Stimulated activated CD8-positive, alpha-beta memory T cell treated with anti-CD3 and anti-CD28 coated beads, Interleukin-2, amount 100 ng/mL, for 48 hours (primary cell): ENCODE measurements at places on chromosomes 6 and 20.

DNA sequence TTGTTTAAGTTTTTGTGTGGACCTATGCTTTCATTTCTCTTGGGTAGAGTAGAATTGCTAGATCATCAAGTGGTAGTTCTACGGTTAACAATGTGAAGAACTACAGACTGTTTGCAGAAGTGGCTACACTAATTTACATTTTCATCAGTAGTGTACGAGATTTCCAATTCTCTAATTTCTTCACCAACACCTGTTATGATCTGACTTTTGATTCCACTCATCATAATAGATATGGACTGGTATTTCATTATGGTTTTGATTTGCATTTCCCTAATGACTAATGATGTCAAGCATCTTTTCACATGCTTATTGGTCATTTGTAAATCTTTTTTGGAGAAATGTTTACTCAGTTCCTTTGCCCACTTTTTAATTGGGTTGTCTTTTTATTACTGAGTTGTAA is 244.4 kb downstream of the GMDS start:
- DNase-seq, result no peak

GRCh38 chr6:40407239-40407638 is 179.9 kb downstream of the LRFN2 start:
- no peak for DNase-seq

DNA sequence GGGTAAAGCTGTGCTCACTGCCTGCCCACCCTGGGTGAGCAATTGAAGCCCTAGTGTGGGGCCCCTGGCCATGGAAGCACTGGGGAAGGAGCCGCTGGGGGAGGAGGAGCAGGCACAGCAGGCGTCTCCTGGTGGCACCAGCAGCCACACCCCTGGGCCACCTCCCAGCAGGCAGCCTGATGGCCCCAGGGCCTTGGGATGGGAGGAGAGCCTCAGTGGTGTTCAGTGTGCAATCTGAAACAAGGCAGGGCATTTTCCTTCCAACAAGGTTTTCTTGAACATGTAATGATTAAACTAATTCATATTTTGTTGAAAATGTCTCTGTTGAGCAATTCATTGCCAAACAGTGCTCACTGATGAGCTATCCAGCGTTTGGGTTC is 151.0 kb downstream of the ZDHHC14 start:
- no peak for DNase-seq

DNA sequence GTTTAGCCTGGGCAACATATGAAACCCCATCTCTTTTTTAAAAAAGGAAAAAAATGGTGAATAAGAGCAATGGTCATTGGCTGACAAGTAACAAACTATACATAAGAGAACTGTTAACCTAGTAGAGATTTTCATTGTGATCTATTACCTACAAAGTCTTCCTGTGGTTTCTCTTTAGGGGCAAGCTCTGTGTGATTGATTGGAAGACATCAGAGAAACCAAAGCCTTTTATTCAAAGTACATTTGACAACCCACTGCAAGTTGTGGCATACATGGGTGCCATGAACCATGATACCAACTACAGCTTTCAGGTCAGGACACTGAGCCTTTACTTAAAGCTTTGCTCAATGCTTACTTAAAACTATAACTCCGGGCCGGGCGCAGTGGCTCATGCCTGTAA is 19.2 kb downstream of the MGME1 start:
- DNase-seq, result no peak

DNA sequence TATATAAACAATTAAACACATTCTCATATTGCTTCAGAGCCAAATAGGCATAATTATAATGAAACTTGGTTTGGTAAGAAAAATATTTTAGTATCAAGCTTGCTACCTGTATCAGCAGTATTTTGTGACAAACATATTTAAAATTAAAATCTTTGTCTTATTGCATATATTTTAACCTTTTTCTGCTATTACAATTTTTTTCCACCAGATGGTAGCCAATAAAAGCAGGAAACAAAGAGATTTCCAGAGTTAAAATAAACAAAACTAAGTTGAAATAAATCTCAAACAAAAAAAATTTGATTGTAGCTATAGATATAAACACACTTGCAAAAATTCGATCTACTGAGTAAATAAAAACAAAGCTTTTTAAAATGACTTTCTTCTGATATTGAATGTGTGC is 491.3 kb upstream of the GJE1 start:
- no peak for DNase-seq

- no peak for DNase-seq
Measured at GRCh38 chr6:126064748-126065401, 78.5 kb downstream of the TRMT11 start.

DNA sequence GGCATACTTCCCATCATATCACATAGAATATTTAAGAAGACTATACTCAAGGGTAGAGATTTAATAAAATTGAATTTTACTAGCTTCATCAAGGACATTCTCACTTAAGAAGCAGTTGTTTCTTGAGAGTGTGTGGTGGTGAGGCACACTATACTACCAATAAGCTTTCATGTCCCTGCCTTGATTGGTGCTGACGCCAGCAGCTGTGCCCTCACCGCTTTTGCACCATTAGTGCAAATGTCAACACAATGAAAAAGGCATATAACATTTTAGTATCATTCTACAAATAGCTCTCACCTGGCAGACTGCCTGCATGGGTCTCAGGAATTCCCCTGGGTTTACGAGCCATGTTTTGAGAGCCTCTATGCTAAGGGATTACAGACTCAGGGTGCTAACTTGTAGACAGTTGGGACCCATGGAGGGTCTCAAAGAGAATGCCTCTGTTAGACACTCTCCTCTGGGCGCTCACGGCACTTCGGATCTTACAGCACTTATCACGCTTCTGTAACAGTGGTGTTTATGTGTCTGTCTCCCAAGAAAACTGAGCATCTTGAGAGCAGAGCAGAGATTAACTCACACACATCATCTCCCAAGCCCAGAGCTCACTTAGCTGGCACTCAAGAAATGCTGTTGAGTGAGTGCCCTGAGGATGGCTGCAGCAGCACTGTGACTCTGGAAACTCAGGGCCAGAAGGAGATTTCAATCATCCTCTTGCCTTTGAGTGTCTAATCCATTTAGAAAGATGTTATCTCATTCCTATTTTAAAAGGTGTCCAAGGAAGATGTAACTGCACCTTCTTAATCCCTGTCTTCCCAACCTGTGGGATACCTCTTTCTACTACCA is 143.3 kb upstream of the GPR6 start:
- DNase-seq, result no peak

DNA sequence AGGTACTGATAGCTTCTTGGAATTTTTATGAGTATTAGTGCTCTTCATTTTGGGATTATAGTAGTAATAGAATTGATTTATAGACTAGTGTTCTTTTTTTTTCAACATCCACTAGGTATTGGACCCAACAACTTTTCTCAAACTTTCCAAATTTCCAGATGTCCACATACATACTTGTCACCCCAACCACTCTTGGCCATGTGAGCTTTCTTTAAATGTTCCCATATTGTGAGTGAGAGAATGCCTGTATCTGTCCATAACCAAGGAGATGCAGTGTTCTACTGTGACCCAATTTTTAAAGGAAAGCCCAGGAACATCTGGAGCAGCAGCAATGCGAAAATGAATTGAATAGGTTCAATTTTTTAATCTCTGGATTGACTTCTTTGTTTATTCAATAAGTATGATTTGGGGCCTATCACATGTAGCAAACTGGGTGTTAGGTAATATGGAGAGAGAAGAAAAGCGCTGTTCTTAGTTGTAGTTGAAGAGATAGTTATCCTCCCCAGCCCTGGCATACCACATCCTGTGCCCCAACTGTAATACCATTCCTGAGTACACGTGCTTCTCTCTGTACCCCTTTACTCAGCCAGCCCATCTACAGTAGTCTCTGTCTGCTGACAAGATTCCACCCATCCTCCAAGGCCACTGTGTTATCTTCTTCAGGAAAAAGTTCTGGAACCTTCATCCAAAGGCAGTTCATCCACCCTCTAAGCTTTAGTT is 116.8 kb upstream of the SUPT3H start:
- DNase-seq, result no peak

DNA sequence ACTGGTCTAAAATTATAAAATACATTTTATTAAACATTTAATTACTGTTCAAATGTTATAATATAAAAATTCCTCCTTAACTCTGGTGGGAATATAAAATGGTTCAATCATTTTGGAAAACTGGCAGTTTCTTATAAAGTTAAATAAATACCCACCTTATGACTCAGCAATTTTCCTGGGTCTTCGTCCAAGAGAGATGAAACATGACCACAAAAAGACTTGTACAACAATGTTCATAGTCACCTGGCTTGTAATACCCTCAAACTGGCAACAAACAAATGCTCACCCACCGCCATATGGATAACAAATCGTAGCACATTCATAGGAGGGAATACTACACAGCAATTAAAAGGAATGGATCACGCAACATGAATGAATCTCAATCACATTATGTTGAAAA is 66.0 kb upstream of the RIN2 start:
- no peak for DNase-seq

DNA sequence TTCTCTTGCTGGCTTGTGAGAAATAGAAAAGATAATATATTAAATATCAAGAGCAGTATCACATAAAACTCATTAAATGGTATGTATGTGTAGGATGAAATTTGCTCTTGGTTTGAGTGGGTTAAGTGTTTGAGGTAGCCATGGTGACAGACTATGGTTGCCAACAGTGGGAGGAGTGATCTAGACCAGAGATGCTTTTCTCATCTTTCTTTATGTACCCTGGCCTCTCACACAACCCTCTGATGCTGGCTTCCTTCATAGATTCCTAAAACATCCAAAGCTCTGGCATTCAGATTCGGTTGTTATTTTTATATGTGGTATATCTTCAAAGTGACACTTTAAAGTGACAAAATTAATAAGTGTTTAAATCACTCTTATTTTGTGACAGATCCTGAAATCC is 9.0 kb upstream of the MLIP start:
- no peak for DNase-seq

DNA sequence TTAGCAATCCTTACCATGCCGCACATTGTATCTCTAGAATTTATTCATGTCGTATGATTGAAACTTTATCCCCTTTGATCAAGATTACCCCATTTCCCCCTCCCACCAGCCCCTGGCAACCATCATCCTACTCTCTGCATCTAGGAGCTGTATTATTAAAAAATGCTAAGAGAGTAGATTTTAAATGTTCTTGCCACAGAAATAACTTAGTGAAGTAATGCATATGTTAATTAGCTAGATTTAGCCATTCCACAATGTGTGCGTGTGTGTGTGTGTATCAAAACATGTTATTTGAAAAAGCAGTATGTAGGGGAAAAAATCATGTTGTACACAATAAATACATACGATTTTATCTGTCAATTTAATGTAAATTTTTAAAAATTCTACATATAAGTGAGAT is 11.9 kb upstream of the SPINT3 start:
- DNase-seq, result no peak

GRCh38 chr6:160534050-160534696 is 129.9 kb downstream of the LPA start:
- peak; percentile 34 for DNase-seq

DNA sequence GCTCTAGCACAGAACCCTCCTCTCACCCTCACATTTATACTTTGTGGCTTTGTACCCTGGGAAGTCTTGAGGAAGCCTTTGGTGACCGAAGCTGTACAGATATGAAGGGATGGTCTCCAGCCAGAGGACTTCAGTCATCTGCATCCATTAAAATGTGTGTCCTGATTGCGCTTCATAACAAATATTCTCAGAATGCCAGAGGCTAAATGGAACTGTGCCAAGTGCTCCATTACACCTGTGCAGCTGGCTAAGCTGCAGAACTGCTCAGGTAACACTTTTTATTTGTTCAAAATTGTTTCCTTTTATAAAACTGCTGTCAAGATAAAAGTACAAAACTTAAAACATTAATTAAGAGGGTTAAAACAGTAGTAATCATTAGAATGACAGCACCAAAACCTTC is 22.3 kb downstream of the TPBG start:
- DNase-seq, result no peak

DNA sequence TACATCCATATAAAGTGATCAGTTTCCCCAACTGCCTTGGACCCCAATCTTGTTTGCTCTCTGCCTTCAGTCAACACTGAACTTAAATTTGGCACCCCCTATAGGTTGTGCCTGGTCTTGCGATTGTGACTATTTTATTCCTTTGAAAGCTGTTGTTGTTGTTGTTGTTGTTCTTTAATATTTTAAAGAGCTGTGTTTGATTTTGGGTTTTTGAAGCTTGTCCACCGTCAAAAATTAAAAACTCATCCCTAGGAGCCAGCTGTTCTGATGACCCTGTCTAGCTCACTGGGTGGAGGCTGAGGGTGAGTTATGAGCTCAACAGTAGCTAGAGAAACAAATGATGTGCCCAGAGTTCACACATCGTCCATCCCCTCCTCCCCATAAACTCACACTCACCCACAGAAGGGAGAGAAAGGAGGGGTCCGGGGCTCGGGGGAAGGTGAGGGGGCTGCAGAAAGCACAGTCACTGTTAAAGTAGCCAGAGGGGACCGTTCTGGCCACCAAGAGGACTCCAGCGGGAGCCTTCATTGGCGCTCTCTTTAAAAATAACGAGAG is 4.0 kb downstream of the SIM1 start:
- no peak for DNase-seq

- no peak for DNase-seq
Measured at GRCh38 chr6:111549746-111550145, 55.9 kb downstream of the TRAF3IP2 start.

- no peak for DNase-seq
Measured at GRCh38 chr6:4521070-4521469, 255.1 kb upstream of the CDYL start.

DNA sequence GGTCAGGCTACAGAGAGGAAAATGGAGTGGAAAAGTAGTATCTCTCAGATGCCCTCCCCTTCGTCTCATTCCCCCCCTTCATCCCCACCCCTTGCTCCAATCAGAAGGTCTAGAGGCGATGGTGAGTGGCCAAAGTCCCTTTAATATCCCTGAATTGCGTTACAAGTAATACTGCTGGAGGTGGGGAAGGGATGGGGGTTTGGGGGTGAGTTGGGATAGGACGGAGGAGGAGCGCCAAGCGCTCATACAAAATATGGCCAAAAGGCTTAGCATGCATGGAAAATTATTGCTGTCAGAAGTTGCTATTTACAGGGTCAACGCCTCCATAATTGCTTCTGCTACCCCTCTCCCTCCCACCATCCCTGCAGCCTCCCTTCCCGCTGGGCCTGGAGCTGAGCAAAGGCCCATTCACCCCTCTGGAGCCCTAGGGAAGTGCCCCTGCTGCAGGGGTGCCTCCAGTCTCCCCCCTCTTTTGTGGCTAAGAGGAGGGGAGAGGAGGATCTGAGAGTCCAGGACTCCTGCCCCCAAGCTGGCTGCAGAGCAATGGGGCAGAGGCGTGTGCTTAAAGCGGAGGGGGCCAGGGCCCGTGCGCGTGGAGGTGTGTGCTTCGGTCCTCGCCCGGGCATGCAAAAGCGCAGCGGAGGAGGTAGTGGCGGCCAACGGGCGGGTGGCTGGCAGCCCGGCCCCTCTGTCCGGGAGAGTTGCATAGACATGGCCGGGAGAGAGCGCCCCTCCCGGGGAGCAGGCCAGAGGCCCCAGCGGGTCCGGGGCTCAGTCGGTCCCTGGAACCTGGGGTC is 8.7 kb upstream of the SRXN1 start:
- no peak for DNase-seq

GRCh38 chr6:12717356-12717755 is 789 bp downstream of the PHACTR1 start:
- DNase-seq, result no peak

- DNase-seq, result no peak
Measured at GRCh38 chr6:163947276-163947675, 532.8 kb downstream of the QKI start.

- DNase-seq, result no peak
Measured at GRCh38 chr6:118705544-118706491, 54.4 kb upstream of the CEP85L start.

GRCh38 chr20:63290677-63291472 is 2.1 kb upstream of the COL20A1 start:
- DNase-seq, result peak; percentile 66
